ENCODE measurements at places on chromosomes 11 and 22. TPM values are rescaled to one million over a fixed set of nuclear protein-coding genes. Genes with fewer than 3 reads are reported as not detected.

GRCh38 chr11:17653611-17654010 is 65.8 kb upstream of the MYOD1 start:
- DNase-seq, result no peak

Gene OR4A16
- not detected for total RNA-seq

- DNase-seq, result no peak
Measured at GRCh38 chr11:19525276-19525675, 187.4 kb upstream of the NAV2 start.

- no peak for DNase-seq
Measured at GRCh38 chr11:69359735-69360480, 66.0 kb downstream of the MYEOV start.

GRCh38 chr11:35236667-35237003 is 97.7 kb downstream of the CD44 start:
- DNase-seq, result no peak

- DNase-seq, result no peak
Measured at GRCh38 chr11:117832511-117832910, 8.0 kb upstream of the FXYD2 start.

Gene RIMBP3B
- 0.09 TPM for total RNA-seq

Measured in upper lobe of right lung (tissue), 1 donor.